ENCODE measurements at places on chromosomes 3 and 15.

DNA sequence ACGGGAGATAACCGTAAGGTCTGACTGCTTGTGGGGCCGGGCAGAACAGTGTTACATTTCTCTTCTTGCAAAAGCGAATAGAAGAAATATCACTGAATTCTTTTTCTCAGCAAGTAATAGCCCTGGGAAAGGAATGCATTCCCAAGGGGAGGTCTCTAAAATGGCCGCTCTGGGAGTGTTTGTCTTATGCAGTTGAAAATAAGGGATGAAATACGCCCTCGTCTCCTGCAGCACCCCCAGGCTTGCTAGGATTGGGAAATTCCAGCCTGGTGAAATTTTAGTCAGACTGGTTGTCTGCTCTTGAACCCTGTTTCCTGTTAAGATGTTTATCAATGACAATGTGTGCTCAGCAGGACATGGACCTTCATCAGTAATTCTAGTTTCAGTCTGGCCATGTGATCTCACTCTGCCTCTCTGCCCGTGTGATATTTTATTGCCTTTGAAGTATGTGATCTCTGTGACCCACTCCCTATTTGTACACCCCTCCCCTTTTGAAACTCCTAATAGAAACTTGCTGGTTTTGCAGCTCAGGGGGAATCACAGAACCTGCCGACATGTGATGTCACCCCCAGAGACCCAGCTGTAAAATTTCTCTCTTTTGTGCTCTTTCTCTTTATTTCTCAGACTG, 715.6 kb downstream of the ROBO1 start:
- DNase-seq, result no peak

DNA sequence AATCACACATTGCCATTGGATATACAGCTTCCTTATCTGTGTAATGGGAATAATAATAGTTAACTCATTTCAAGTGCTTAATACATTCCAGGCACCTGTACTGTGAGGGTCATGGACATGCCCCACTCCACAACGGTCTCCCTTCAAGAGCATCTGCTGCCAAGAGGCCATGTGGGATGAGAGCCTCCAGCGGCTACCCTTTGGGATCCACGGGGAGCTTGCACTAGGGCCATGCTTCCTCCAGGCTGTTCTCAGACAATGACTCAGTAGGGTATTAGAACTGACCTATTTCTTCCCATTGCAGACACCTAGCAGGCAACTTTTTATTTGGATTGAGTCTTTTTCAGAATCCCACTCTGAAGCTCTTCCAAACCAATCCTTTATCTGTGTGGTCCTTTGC, 1078.9 kb downstream of the TUSC7 start:
- DNase-seq, result no peak

DNA sequence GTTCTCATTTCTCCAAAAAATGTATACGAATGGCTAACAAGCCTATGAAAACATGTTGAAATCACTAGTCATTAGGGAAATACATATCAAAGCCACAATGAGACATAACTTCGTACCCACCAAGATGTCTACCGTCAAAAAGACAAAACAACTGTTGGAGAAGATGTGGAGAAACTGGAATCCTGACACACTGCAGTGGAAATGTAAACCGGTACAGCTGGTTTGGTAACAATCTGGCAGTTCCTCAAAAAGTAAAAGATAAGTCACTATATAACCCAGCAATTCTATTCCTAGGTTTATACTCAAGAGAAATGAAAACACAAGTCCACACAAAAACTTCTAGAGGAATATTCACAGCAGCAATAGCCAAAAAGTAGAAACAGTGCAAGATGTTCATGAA, 7.0 kb downstream of the SCAPER start:
- no peak for DNase-seq

- DNase-seq, result no peak
Measured at GRCh38 chr15:42057799-42058646, 36.3 kb downstream of the PLA2G4D start.

DNA sequence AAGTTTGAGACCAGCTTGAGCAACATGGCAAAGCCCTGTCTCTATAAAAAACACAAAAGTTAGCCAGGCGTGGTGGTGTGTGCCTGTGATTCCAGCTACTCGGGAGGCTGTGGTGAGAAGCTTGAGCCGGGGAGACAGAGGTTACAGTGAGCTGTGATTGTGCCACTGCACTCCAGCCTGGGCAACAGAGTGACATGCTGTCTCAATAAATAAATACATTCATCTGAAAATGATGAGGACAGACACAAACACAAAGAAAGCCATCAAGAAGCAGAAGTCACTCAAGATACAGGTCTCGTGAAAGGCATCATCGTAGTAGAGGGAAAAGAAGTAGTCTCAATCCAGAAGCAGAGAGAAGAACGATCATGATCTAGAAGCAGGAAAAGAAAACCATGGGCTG, 18.1 kb downstream of the AP3S2 start:
- no peak for DNase-seq

DNA sequence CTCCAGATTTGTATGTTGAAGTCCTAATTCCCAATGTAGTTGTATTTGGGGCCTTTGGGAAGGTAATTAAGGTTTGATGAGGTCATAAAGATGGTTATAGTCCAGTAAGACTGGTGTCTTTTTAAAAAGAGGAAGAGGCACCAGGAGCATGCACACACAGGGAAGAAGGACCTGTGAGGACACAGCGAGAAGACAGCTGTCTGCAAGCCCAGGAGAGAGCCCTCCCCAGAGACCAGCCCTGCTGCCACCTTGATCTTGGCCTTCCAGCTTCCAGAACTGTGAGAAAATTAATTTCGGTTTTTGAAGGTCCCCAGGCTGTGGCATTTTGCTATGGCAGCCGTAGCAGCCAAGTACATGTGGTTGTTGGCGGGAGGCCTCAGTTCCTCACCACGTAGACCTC, 32.8 kb upstream of the TSEN2 start:
- no peak for DNase-seq

DNA sequence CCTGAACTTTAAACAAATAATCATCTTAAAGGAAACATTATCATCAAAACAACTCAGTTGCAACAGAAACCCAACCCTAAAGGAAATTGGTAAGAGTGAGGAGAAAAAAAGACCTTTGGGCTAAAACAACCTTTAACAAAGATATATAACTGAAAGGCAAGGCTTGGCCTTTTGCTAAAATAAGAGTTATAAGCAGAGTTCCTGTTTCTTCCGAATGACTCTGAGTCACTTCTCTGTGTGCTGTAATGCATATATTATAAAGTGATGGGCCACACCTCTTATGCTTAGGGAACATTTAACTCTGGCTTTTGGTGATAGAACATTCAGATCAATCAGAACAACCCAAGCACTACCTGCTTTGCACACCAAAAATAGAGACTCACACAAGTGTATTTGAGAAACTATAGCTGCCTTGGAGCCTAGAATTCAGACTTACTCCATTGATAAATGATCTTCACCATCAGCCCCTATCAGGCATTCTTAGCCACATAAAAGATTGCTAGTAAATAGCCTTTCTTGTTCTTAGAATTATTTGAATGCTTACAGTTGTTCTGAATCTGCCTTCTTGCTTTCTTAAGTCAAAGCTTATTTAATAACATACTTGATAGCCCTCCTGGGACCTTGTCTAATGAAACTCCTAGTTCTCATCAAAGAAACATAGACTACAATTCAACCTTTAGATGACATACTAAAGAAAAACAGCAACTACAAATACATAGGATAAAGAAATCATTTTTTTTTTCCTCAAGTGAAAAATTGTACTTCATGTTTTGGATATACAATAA, 294.2 kb upstream of the SEMA6D start:
- DNase-seq, result no peak

Measured in occipital lobe (tissue), 3 donors.